ENCODE measurements at places on chromosomes 1 and 21.

- DNase-seq = no peak
These were observed 147.2 kb downstream of the RASAL2 start for GRCh38 chr1:178241057-178241456.

DNA sequence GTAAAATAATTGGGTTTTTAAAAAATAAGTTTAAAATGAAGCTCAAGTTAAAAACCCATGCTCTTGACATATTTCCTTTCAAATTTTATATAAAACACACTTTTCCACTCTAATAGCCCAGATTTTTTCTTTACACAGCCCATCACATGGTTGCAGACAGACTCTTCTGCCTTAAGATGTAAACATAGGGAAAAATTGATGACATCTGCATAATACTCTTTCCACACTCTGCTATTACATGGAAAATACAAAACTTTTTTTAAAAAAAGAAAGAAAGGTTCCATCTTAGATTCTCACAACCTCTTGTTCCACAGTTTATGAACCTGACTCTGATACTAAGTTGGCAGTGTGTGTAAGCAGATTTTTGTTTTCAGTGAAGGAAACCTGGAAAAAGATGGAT lies 120.8 kb upstream of the ZNF648 start:
- DNase-seq = no peak

DNA sequence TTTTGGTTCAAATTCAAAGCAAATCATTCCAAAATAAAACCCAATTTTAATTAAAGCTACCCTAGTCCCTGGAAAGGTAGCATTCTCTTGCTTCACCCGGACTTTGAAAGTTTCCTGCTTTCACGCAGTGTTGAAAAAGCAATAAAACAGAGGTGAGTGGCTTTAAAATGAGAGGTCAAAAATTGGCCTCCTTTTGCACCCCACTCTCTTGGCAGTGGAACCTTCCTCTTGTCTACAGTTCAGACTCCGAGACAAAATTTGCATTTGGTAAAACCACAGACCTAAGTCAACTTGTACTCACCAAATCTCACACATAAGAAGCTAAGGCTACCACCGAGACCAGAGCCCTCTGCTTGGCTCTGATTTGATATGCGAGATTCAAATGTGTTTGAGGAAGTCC lies 252.7 kb downstream of the TTLL7 start:
- DNase-seq = no peak

DNA sequence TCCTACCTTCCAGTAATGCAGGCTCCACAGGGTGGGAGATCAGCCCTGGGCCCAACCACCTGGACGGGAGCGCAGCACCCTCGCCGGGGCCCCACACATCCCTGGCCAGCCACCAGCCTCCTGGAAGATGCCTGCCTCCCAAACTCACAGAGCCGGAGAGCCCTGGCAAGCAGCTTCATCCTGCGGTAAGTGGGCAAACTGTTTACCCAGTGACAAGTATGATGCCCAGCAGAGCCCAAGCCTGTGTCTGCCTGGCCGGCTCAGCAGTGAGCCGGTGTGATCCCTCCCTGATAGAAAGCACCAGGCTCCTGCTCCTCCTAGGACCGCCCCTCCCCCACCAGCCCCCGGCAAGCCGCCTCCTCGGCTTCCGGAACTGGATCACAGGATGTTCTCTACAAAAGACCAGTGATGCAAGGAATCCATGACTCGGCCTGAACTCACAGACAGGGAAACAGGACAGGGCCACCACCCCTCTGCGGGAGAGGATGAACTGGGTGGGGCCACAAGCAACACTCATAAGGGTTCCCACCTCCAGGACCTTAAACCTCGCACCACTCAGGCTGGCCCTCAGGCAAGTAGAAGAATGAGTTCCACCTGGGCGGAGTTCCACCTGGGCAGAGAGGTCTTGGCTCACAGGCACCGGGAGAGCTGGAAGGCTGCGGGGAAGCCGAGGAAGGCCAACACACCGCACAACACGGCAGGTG lies 7.9 kb downstream of the ACOT7 start:
- DNase-seq = no peak

DNA sequence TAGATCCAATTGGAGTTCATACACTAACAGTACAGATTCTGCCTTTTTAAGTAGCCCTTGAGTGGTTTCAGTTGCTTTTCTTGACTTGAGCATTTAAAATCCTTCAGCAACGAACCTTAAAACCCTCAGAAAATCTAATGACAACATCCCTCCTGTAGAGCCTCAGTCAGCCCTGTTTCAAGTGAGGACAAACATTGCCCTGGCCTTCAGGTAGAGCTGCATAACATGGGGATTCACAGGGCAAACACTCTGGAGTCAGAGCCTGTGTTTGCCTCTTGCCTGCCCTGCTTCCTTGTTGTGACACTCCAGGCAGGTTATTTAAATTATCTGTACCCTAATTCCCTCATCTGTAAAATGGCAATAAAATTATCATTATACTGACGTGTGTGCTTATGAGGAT lies 96.1 kb upstream of the KCNA3 start:
- DNase-seq = no peak

DNA sequence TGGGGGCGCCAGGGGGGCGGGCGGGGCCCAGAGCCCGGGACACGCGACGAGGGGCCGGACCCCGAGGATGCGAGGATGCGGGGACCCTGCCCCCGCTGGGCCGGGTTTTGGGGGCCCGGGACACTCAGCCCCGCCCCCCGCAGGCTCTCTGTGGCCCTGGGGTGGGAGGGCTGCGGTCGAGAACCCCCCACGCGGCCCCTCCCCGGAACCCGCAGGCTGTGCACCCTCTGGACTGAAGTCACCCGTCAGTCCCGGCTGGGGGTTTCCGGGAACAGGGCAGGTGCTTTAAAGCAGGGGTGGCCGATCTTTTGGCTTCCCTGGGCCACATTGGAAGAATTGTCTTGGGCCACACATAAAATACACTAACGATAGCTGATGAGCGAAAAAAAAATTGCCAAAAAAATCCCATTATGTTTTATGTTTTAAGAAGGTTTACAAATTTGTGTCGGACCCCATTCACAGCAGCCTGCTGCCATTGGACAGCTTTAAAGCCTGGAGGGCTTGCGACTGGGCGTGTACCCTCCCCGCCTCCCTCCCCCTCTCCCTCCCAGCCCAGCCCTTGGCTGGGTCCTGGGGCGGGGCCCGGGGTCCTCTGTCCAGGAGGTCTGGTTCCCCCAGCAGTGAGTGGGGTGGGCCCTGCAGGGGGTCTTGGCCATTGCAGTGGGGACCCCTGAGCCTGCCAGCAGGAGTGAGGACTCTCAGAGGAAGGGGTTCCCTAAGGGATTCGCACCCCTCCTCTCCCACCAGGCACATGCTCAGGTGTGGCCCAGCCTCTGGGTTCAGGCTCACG lies 21.6 kb upstream of the C1orf159 start:
- DNase-seq = no peak

DNA sequence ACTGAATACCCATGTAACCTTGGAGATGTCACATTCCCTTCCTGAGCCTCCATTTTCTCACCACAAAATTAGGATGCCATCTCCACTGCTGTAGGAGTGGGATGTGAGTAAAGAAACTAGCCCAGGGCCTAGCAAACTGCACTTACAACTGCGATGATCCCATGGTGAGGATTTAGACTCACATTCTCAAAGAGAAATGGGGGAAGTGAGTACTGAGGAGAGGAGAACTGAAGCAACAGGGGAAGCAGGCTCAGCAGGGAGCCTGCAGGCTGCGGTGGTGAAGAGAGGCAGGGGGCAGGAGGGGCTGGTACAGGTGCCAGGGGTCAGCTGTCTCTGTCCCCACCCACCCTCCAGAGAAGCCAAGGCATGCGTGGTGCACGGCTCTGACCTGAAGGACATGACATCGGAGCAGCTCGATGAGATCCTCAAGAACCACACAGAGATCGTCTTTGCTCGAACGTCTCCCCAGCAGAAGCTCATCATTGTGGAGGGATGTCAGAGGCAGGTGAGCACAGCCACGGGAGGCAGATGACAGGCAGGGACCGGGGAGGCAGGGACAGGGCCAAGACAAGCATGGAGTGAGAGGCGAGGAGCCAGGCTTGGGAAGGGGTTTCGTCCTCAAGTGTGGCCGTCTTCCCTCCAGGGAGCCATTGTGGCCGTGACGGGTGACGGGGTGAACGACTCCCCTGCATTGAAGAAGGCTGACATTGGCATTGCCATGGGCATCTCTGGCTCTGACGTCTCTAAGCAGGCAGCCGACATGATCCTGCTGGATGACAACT lies 16.4 kb upstream of the ATP1A4 start:
- DNase-seq = no peak

DNA sequence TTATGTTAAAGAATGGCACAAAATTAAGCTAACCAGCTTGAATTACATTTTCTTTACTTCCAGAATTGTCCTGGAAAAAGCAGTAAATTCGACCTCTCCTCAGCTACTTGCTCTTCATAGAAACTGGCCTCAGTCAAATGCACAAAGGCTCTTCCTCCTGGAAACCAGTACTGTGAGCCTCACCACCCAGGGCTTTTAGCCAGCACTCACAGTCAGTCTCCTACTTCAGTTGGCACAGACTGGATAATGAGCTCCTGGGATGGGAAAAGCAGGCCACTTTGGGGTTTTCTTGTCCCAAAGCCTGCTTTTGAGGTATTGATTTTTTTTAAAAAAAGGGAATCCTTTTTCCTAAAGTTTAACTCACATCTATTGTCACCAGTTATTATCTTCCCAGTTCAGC lies 40.4 kb downstream of the SCYL3 start:
- DNase-seq = no peak
